ENCODE measurements at places on chromosomes 16 and 17.

- no peak for DNase-seq
These were observed 69.0 kb downstream of the CNTNAP4 start for GRCh38 chr16:76346210-76346609.

DNA sequence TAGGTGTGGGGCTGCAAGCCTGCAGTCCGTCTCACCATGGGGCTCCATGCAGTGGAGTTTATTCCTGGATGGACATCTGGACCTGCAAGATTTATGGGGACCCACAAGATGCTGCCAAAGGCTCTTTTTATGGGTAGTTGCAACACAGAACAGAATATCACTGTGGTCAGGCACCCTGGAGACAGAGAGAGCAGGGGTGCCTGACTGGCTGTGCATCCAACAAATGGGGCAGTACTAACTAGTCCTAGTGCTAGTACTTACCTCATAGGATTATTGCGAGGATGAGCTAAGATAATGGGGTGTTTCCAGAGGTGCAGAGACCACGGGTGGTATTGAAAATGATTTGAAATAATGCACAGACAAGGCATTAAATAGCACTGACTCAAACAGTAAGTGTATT, 42.4 kb upstream of the MMP2 start:
- DNase-seq = no peak

GRCh38 chr17:56595831-56596690, 2.6 kb downstream of the NOG start:
- peak; percentile 22 for DNase-seq

- no peak for DNase-seq
These were observed 10.1 kb upstream of the MRPL38 start for GRCh38 chr17:75914643-75915267.

- DNase-seq = no peak
These were observed 76.5 kb upstream of the ATP2A3 start for GRCh38 chr17:4040784-4041183.
